ENCODE measurements at places on chromosomes 2 and 18.

GRCh38 chr2:105324101-105324500 lies 5.4 kb downstream of the TGFBRAP1 start:
- DNase-seq: no peak

GRCh38 chr2:115484486-115484885 lies 1042.0 kb downstream of the DPP10 start:
- no peak for DNase-seq

DNA sequence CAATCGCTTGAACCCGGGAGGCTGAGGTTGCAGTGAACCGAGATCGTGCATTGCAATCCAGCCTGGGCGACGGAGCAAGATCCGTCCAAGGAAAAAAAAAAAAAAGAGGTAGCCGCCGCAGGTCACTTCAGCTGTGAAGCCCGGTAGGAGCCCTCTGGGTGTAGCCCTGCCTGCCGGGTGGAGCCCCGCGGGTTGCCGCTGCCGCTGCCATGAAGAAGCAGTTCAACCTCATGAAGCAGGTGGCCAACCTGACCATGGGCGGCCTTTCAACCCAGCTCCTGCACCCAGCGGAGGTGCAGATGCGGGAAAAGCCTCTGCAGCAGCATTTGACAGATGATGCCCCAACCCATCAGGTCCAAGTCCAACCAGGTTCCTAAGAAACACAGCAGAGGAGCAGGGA lies 219.5 kb upstream of the SLC39A10 start:
- no peak for DNase-seq

GRCh38 chr18:8212896-8213780 lies 396.1 kb upstream of the RAB12 start:
- no peak for DNase-seq

GRCh38 chr2:107804608-107805498 lies 21.8 kb upstream of the RGPD4 start:
- DNase-seq: no peak

DNA sequence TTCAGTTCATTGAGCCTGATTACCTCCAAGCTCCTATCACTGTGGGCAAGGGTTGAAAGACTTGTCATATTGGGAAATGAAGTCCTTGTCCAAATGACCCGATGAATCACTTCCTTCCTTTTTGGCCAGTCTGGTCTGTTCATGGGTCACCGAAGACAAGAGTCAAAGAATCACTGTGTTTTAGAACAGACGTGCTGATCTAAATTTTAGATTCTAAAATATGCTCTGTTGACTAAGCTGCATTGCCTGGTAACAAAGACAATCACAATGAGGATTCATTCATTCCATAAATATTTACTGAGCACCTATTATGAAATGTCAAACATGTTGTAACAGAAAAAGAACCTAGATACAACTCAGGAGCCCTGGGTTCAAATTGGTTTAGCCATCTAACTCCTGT lies 99.4 kb upstream of the RND3 start:
- DNase-seq: no peak

- no peak for DNase-seq
Observed at GRCh38 chr2:165406173-165406572, 63.3 kb upstream of the CSRNP3 start.

- DNase-seq: no peak
Observed at GRCh38 chr2:217430916-217431576, 571.2 kb upstream of the TNP1 start.

GRCh38 chr2:6864231-6864754 lies 1.4 kb downstream of the CMPK2 start:
- no peak for DNase-seq

DNA sequence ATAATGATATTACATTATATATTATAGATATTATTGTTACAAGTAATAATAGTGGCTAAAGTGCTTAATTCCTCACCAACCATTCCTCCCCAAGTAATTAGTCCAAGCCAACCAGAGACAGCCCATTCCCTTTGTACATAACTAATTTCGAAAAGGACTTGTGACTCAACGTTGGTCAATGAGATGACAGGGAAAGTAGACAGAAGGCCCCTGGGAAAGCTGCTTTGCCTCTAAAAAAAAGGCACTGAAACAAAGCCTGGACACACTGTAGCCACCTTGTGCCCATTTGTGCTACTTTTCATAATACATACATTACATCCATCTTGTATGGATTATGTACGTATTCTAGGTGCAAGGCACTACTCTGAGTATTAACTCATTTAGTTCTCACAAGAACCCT lies 28.8 kb downstream of the COLEC12 start:
- no peak for DNase-seq

All from NCI-H1930 (cell line).